D341Med (cell line): ENCODE measurements at places on chromosomes 3 and 15.

GRCh38 chr15:94665676-94666441 is 434.5 kb downstream of the MCTP2 start:
- no peak for DNase-seq

- no peak for DNase-seq
Measured at GRCh38 chr3:101300073-101300472, 20.3 kb downstream of the IMPG2 start.

- DNase-seq, result no peak
Measured at GRCh38 chr3:170589113-170589512, 3.2 kb upstream of the SLC7A14 start.

DNA sequence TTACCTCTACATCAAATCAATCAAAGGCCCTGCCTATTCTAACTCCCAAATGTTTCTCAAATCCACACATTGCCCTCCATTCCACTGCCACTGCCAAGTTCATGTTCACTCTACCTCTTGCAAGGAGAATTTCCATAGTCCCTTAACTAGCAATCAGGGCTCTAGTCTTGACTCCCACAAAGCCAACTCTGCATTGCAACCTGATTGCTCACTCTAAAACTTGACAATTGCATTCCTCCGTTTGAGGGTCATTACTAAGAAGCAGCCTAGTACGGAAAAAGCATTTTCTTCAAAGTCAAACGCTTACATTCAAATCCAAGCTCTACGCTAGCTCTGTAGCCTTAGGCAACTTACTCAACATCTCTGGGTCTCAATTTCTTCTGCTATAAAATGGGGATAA is 1.2 kb downstream of the CPA3 start:
- no peak for DNase-seq

DNA sequence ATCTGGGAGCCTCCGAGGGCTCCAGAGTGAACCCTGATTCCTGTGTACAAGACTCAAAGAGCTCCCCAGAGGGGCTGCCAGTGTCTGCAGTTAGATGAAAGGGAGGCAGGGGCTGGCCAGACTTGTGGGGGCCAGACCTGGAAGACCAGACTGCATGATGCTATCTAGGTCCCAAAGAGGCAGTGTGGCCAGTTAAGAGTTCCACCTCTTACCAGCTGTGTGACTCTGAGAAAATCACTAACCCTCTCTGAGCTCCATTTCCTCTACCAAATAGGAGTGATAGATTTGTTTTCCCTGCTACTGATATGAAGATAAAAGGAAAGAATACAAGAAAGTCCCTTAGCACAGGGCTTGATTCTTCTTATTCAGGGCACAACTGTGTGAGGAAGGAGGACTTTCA is 29.0 kb downstream of the ACSBG1 start:
- DNase-seq, result peak; percentile 4

GRCh38 chr3:148106062-148106461 is 591.6 kb upstream of the AGTR1 start:
- DNase-seq, result no peak

DNA sequence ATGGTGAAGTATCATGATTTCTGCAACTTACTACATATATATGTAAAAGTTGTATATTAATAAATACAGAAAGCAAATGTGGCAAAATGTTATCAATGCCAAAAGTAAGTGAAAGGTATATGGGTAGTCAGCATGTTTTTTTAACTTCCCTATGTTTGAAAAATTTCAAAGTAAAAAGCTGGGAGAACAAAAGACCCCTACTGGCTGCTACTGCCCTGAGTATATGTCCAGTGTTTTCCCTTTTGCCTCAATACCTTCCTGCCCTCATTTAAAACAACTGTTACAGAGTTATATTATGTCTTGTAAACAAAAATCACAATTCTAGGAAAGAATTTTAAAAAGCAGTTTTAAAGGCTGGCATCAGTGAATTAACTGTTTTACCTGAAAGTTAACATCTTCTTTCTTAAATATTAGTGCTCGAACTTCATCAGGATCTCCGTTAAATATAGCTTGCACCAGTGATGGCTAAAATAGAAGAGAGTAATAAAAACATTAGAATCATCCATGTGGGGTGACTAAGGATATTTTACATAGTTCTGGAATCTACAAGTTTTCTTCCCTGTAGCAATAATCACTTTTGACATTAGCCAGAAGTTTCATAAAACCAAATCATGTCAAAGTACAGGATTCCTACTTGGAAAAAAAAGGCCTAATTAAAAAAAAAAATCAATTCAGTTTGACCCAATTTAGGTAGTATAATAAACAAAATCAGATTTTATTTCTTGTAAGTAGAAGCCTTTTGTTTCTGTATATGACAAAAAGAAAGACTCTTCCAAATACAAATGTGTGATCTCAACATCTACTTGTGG is 2.7 kb downstream of the ANKRD28 start:
- DNase-seq, result no peak

DNA sequence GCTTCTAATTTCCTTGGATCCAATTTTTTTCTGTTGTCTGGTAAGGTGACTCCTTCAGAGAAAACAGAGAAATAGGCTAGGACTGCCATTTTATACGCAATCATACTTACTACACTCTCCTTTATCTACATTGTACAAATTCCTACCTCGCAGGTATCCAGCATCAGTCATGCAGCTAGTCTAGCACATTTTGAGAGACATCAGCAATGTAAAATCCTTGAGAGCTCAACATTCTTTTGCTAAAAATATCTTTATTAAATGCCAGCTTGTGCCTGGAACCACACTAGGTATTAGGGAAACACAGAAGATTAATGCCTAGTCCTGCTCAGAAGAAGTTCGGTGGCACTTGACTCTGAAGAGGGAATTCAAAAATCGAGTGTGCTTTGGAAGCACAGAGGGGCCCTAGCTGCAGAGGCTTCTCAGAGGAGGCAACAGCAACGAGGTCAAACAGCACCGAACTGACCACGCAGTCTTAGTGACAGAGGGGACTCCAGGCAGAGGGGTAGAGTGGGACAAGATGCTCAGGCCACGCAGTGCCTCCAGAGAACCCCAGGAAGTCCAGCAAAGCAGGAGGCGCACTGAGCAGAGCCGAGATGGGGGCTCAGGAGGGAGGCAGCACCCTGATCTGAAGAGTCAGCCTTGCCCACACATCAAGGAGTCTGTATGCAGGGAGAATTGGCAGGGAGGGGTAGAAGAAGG is 3.5 kb downstream of the FAM174B start:
- DNase-seq, result no peak

GRCh38 chr15:70473581-70474370 is 289.6 kb downstream of the UACA start:
- DNase-seq, result no peak

GRCh38 chr15:85743392-85744055 is 51.2 kb downstream of the KLHL25 start:
- DNase-seq, result no peak

DNA sequence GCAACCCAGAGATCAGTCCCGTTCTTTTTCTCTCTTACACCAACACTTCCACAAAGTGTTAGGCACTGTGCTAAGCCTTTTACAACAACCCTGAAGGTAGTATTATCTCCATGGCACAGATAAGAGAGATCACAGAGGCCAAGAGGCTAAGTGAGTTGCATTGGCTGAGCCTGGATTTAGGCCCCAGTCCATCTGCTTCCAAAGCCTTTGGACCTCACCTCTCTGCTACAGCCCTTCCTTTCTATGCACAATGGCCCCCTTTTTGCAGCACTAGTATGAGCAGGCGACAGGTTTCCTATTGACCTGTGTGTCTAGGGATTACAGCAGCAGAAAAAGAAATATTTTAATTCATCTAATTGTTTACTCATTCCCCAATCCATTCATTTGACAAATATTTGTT is 76.2 kb downstream of the CRYGS start:
- DNase-seq, result no peak

DNA sequence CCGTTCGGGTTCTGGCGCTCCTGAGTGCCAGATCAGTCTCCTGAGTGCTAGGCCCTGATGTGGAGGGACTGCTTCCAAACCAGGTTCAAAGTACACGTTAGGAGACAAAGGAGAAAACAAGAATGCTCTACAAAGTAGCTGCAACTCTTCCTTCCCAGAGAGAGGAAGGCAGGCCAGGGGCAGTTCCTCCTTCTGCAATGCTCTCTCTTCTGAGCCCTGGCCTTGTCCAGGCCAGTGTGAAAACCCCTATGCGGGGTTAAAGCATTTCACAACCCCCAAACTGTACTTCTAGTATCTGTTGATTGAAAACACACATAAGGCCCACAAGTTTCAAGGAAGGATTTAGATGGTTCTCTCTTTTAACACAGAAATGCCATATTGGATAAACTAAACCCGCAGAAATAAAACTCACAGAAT is 9.7 kb upstream of the CALML4 start:
- no peak for DNase-seq

GRCh38 chr3:51794206-51794605 is 15.2 kb upstream of the IQCF6 start:
- DNase-seq, result no peak

DNA sequence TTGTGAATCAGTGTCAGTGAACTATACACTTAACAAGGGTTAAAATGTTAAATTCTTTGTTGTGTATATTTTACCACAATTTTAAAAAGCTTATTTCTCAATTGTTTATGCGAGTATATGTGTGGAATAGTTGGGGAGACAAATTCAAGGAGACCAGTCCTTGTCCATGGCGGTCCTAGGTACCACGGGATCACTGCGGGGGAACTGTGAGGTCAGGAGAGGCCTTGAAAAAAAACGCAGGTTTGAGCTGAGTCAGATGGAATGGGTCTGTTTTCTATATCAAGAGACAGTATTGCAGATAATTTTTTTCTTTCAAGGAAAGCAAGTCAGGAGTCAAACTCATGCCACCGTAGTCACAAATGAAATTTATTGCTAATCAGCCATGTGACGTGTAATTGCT is 18.5 kb downstream of the IGF1R start:
- no peak for DNase-seq

GRCh38 chr3:141860086-141860669 is 16.3 kb upstream of the ATP1B3 start:
- no peak for DNase-seq

DNA sequence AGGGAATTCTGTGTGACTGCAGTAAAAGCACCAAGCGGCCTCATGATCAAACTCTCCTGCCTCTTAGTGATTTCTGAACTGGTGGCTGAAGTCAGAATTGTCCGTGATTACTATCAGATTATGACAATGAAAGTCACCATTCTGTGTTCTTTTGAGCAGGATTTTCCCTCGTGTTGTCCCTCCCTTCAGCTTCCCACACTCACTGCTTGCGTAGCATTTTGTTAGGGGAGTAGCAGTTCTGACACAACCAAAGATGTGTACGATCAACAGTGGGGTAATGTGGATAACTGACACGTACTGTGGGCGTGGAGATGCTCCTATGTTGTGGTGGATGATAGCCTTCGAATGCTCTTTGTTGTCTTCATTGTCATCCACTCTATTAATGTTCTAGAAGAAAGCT is 67.8 kb upstream of the ICE2 start:
- DNase-seq, result no peak

DNA sequence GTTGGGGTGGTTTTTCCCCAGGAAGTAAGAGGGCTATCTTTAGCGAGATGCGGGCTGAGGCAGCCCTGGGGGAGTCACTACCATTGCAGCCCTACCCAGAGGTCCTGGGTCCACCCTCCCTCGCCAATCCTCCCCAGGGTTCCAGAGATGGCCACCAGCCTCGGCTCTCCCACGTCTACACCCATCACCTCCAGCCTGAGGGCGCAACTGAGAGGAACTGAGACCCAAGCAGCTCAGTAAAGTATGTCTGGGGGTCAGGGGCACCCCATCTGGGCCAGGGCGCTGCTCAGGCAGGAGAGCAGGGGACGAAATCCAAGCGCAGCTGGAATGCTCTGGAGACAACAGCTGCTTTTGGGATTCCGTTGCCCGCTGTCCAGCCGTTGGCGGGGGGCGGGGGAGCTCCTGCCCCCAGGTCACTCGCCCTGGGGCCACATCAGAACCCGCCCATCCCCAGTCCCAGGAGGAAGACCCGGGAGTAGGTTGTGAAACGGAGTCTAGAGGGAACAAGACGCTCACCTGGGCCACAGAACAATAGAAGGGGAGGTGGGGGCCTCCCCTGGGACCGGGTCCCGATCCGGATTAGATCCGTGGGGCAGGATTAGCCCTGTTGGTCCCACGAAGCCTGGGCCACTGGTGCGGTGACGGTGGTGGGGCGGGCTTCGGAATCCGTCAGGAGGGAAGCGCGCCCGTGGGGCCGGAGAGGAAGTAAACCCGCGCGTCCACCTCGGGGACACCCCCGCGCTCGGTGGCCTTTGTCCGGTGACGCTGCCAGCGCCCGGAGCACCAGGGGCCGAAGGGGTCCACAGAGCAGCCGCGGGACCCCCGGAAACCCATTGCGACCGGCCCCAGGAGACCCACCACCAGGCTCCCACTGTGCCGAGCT is 1.4 kb upstream of the NDUFAF3 start:
- DNase-seq, result peak; percentile 72
